ENCODE measurements at places on chromosomes 12 and 14.
A peak's percentile ranks its signal among the peaks of the same experiment; 100 is the strongest.

DNA sequence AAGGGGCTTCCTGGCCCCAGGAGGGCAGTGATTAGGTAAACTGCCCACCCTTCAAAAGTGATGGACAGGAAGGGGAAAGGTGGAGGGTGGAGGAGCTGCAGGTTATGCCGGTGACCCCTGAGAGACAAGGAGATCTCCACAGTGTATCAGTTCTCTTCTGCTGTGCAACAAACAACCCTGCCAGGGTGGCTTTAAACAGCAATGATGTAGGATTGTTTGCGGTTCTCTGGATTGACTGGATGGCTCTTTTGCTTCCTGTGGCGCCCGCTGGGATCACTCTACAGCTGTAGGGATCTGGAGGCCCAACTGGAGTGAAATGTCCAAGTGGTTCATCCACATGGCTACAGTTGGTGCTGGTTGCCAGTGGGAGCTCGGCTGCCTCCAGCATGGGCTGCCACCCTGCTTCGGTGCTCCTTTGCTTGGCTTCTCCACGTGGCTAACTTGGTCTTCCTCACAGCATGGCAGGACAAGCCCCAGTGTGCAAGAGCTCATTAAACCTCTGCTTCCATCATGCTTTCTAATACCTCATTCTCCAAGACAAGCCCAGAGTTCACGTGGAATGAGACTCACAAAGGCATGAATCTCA, 8.6 kb upstream of the ANKRD9 start:
- DNase-seq, result no peak

DNA sequence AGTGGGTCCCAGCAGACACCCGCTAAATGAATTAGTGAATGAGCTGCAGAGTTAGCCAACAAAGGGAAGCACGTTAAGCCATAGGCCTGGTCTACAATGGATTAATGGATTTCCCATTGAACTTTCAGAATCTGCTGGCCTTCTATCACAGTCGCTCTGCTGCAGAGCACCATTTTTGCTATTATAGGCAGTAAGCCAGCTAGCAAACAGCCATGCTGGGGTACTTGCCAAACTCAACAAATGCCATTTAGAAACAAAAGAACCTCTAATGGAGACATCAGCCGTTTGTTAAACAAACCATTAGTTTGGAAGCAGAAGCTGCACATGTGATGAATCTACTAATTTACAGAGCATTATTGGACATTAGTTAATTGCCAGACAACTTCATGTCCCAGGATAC, 181.1 kb upstream of the STXBP6 start:
- no peak for DNase-seq

GRCh38 chr12:6917491-6918231, 3.3 kb downstream of the ENO2 start:
- DNase-seq, result no peak

DNA sequence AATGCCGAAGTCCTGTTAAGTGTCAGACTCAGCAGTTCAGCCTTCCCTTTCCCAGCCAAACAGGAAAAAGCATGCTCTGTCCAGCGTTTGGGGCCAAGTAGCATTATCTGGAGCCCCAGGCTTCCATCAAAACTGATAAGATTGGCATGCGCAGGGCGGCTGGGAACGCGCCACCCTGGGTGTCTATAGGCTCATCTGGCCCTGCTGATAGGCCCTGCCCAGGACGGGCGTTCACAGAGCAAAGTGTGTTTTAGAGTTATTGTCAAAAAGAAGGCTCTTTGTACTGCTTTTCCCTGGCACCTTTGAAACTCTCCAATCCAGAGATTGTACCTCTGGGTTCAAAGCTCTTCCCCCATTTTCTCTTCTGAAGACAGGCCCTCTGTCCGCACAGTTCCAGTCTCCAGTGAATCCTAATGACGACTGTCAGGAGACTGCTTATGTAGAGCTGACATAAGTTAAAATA, at the start of gene ART4:
TSS of gene ART4 (minus strand) at position 102 of the 463 bp plus-strand sequence. CDS start 413 bp downstream, outside the sequence.
- DNase-seq, result no peak

- DNase-seq, result no peak
These were observed 75.6 kb downstream of the MED13L start for GRCh38 chr12:116201908-116202307.

DNA sequence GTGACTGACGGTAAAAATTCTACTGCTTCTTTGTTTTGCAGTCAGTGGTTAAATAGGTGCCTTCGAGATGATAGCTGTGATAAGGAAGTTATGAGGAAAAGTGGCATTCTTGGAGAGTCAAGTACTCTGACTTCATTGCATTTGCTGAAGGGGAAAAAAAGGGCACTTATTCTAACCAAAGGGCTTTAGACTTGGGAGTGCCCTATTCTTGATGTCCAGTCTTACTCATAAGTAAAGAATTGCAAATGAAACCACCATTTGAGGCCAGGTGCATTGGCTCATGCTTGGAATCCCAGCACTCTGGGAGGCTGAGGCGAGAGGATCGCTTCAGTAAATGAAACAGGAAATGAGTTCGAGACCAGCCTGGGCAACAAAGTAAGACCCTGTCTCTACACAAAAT, 40.3 kb downstream of the BRAP start:
- DNase-seq, result no peak

DNA sequence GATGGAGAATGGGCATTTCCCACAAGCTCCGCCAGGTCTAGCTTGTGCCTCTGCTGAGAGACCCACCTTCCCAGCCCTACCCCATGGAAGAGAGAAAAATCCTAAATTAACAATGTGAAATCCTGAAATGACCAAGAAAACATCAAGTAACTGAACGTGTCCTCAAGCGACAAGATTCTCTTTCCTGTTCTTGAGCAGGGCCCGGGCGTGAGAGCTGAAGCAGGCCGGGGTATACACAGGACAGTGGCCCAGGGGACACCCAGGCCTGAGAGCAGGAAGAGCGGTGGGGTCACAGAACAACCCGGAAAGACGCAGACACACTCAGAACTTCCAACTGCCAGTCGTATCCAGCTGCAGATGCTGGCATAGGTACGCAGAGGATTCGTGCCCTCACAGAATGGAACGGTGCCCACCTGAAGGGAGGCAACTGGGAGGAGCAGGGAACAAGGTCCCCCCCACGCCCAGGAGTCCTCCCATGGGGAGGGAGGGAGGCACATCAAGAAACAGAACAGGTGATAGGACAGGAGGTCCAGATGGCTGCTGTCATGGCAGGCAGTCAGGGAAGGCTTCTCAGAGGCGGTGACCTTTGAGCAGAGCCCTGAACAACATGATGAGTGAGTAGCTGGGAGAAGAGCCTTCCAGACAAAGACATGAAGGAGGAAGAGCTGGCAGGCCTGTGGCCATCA, 9.1 kb downstream of the RIMBP2 start:
- no peak for DNase-seq

DNA sequence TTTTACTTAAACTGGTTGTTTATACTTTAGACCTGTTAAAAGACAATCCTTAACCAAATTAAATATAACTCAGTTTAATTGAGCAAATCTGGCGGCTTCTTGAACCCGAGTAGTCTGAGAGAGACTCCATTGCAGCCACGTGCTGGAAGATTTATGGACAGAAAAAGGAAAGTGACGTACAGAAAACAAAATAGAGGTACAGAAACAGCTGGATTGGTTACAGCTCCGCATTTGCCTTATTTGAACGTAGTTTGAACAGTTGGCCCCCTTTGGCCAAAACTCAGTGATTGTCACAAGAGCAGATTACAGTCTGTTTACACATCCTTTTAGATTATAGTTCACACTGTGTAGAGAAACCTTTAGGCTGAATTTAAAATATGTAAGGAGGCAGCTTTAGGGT, 155.9 kb downstream of the RAD51B start:
- no peak for DNase-seq

GRCh38 chr12:46401662-46402061, 29.1 kb upstream of the SLC38A2 start:
- DNase-seq, result no peak

- DNase-seq, result no peak
These were observed 366.8 kb upstream of the ATXN7L3B start for GRCh38 chr12:74170645-74171477.

- DNase-seq, result no peak
These were observed 157.9 kb upstream of the FKBP4 start for GRCh38 chr12:2636741-2637340.

- DNase-seq, result no peak
These were observed 462.2 kb downstream of the LRIG3 start for GRCh38 chr12:58458102-58458501.

GRCh38 chr12:2980630-2981029, 21.4 kb downstream of the TEAD4 start:
- no peak for DNase-seq

- no peak for DNase-seq
These were observed 805.4 kb downstream of the VRK1 start for GRCh38 chr14:97602438-97603117.

- DNase-seq, result no peak
These were observed 191.4 kb downstream of the PLCZ1 start for GRCh38 chr12:18546399-18546798.

DNA sequence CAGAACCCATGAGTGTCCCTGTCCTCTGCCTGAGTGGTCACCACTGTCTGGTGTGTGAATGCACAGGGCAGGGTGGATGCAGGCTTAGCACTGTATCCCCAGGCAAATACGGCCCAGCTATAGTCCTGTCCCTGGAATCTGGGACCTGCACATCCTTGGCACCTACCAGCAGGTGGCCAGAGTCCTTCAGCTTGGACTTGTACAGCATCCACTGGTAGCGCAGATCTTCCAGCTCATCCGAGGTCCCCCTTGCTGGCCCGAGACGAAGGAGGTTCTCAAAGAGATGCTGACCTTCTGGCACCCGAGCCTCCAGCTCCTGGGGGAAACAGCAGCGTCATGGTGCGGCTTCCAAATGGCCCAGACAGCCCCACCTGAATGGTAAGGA, 83.4 kb downstream of the SYNE3 start:
- peak; percentile 20 for DNase-seq

DNA sequence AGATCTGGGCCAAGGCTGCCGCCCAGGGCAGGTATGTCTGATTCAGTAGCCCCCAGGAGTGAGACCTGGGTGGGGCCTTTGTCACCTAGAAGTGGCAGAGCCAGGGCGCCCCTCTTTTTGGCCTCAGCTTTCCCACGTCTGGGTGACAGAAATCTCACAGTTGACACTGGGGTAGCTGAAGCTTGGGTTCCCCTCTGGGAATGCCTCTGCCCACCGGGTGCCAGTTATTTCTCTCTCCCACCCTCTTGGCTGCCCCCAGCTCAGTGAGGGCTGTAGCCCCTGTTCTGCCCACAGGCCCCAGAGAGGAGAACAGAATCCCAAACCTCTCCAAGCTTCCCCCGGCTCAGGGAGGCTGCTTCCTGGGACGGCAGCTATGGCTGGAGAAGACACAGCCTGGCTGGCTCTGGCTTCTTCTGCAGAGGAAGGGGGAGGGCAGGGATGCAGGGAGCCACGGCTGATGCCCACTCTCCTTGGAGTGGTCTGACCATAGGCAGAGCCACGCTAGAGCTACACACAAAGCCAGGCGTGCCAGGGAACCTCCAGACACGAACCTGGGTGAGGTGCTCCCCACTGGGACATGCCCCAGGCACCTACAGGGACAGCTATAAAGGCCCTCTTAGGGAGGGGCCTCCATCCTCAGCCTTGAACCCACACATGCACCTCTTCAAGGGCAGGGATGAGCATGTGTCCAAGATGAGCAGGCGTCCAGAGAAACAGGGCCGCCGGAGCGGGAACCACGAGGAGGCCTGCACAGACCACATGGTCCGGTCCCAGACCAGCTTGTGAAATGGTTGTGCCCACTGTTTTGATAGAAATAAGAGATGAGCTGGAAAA, 51.7 kb downstream of the BEGAIN start:
- no peak for DNase-seq

GRCh38 chr12:83408851-83409250, 722.1 kb downstream of the TMTC2 start:
- no peak for DNase-seq

GRCh38 chr12:91138337-91138920, 27.1 kb upstream of the LUM start:
- DNase-seq, result peak; percentile 39

DNA sequence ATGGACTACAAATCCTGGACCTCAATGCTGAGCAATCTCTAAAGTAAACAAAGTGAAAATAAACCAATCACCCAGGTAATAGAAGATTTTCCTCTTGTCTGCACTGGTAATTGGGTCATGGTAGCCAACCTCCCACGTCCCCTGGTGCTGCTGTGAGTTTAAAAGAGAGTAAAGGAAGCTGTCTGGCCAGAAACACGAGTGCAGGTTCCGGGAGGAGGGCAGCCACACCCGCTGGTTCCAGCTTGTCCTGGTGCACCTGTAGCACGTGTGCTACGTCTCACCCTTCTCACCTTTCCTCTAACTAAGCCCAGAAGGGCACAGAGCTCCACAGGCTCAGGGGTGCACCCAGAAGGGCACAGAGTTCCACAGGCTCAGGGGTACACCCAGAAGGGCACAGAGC, 5.4 kb downstream of the CRACR2A start:
- DNase-seq, result no peak

DNA sequence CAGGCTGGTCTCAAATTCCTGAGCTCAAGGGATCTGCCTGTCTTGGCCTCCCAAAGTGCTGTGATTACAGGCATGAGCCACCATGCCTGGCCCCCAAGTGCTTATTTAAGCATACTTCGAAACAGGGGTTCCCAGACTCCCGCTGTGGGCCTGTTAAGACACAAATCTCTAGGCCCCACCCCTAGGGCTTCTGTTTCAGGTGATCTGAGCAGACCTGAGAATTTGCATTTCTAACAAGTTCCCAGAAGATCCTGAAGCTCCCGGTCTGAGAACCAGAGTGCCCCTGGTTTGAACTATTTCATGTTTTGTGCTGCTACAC, 25.0 kb downstream of the GCH1 start:
- no peak for DNase-seq

GRCh38 chr12:118055865-118056773, 4.9 kb downstream of the WSB2 start:
- DNase-seq, result no peak

DNA sequence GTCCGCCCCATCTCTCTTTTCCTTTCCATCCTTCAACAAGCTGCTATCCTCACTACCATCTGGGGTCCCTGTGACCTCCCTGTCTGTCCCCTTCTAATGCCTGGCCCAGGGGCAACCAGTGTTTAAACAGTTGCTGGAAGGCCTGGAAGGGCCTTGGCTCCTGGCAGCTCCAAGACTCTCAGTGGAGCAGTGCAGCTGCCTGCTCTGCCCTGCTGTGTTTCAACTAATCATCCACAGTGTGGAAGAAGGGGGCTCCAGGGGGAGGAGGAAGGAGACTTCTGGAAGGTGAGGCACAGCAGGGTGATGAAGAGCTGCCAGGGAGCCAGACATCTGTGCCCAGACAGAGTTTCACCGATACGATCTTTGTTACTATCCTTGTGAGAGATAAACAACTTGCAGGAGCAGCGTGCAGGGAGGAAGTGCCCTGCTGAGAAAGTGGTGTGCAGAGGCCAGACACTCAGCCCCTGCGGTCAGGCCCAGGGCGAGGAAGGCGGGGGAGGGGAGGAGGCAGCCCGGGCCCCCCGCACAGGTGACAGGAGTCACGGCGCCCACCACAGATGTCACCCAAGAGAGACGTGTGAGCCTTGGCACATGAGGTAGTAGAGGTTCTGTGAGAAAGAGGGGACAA, 1061.8 kb downstream of the BCL11B start:
- no peak for DNase-seq

- DNase-seq, result no peak
These were observed 358.7 kb downstream of the MED13L start for GRCh38 chr12:115918763-115919162.

GRCh38 chr14:22836301-22837113, at the start of gene MMP14:
TSS of gene MMP14 (plus strand) at chr14:22836585. CDS start at chr14:22836818, 233 bp downstream.
- no peak for DNase-seq

GRCh38 chr12:12334367-12335040, 15.5 kb downstream of the MANSC1 start:
- DNase-seq, result peak; percentile 78

- no peak for DNase-seq
These were observed 813.1 kb upstream of the NOVA1 start for GRCh38 chr14:27410981-27411380.

Measured in NCI-H82 (cell line).